ENCODE measurements at places on chromosomes 7 and 10. TPM values are rescaled to one million over a fixed set of nuclear protein-coding genes. Genes with fewer than 3 reads are reported as not detected.

UNC5B gene
- total RNA-seq: 1.8 TPM

POR gene
- total RNA-seq: 741 TPM

CHRM2 gene
- total RNA-seq: 0.96 TPM

DNA sequence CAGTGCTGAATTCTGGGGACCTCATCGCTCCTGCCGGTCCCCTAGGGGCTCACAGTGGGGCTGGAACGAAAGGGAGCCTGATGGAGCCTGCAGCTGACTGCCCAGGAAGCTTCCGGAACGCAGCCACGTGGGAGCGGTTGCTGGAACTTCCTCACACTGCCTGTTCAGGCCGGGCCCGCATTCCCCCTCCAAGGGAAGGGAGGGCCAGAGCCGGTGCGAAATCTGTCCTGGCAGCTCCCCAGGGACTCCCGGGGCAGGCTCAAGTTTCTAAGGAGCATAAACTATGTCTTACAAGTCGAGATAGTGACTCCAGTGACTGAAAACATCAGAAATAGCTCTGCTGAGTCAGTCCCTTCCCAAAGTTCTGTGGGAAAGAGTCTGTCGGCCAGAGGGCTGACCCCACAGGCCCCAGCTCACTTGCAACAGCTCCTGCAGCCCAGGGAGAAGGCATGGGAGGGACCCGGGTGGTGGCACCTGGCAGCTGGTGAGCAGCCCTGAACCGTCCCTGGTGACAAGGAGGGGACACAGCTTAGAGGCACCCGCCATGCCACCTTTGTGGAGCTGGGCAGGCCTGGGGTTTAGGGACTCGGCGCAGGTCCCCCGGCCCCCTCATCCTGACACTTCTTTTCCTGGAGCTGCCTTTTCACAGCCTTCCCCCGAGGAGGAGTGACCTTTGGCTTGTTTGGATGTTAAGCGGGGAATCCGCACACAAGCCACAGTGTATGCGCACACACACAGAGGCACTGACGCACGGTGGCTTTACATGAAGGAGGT is 47.6 kb downstream of the PDGFA start:
- peak; percentile 67 for DNase-seq

DNA sequence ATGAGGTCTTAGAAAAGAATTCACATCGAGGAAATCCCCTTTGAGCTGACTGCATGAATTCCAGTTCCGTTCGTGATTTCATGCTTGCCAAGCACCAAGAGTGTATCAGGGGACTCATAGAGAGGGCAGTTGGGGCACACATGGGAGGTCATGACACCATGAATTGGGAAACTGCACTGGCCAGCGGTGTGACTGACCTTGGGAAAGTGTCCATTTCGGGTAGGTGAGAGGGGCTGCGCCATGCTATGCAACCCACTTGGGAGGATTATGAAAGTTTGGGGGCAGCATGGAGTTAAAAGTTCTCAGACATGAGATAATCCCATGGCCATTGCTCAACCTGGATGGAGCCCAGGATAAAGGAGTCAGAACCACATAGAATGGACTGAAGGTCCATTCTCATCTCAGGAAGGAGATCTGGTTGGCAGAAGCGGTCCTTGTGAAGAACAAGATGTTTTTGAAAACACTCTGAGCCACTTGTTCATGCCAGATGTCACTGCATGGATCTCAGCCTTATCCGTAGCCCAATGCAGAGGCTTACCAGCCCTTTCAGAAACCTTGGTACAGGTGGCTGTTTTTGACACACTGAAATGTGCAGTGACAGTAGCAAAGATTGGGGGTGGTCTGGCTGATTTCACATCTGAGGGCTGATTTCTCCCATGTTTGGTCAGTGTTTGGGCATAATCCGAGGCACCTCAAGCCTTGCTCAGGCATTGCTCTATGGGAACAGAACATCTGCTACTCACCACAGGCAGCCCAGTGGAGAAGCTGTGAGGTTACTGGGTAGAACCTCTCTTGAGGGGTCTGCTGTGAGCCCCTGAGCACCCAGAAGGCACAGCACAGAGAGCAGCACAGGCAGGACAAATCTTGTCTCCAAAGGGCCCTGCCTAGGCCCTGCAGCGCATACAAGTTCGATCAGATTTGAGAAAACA is 252.3 kb downstream of the CXCL12 start:
- no peak for DNase-seq

- DNase-seq: no peak
Observed at GRCh38 chr10:109820620-109821405, 102.5 kb downstream of the XPNPEP1 start.

GRCh38 chr7:127514499-127514898 is 70.9 kb downstream of the GCC1 start:
- no peak for DNase-seq

DNA sequence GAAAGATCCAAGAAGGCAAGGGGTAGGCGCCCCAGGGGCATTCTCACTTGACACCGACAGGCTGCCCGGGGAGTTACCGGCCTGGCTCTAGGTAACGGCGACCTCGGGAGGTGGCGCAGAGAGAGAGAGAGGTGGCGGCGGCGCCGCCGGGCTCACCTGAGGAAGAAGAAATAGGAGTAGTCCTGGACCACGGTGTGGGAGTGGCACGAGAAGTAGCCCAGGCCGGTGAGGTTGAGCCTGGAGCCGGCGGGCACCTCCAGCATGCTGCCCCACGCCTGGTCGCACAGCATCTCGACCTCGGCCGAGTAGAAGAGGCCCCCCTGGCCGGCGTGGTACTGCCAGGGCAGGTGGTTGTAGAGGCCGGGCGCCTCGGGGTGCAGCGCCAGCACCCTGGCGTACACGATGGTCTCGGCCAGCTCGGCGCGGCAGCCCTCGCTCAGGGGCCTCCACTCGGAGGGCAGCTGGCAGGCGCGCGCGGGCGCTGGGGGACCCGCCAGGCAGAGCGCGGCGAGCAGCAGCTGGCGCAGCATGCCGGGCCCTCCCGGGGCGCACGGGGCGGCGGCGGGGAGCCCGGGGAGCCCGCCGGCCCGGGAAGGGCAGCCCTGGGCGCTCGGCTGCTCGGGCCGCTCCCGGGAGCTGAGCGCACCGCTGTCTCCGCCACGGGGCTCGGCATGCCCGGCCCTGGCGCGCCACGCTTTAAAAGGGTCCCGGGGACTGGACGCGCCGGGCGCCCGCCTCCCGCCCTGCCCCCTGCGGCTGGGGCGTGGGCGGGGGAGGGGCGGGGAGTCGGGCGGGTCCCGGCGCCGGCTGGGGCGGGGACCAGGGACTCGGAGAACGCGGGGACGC is at the start of gene CCDC3:
TSS of gene CCDC3 (minus strand) at position 673 of the 846 bp plus-strand sequence. CDS start at position 530, 143 bp downstream.
- no peak for DNase-seq

DNA sequence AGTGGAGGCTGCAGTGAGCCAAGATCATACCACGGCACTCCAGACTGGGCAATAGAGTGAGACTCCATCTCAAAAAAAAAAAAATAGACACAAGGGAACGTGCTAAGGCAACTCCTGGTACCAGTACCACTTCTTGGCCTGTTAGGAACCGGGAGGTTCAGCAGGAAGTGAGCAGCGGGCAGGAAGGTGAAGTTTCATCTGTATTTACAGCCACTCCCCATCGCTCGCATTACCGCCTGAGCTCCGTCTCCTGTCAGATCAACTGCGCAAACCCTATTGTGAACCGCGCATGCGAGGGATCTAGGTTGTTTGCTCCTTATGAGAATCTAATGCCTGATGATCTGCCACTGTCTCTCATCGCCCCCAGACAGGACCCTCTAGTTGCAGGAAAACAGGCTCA is 69.9 kb upstream of the FOXK1 start:
- no peak for DNase-seq

GRCh38 chr10:78432583-78432982 is 398.9 kb downstream of the RPS24 start:
- no peak for DNase-seq

DNA sequence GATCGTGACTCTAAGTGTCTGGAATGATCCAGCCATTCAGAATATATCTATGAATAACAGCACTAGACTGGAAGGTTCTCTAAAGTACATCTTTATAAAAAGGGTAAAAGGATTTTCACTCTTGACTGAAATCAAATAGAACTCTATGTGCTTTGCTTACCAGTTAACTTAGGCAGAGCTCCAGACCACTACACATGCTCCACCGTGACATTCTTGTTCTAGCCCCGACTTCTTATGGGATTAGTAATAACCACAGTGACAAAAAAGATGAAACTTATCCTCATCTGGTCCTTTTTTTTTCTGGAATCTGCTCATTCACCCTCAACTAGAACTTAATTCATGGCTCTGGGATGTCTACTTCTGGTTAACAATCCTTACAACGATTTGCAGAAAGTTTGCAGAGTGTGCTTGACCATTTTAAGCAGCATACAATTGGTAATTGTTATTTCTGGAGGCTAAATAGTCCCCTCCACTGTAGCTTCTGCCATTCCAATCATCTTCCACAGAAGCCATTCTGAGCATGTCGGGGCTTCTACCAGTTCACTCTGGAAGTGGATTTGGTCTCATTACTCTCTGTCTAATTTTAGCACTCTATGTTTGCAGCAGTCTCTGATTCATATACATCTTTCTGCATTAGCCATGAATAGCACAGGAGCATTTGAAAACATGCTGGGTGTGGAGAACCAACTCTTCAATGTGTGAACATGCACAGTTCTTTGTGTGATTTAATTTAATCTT is 163.7 kb upstream of the CDC14C start:
- no peak for DNase-seq

DNA sequence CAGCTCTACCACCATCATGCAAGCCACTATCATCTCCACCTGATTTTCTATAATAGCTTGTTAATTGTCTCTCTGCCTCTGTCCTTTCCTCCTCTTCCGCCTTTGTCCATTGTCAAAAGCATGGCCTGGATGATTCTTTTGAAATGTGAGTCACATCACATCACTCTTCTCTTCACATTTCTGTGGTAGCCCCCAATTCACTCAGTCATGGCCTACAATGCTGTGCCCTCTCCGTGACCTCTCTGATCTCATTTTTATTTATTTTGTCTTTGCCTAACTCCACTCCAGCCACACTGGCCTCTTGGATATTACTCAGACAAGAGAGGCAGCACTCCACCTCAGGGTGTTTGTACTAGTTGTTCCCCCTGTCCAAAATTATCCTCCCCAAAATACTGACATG is 4.9 kb upstream of the ABCB4 start:
- no peak for DNase-seq

DNA sequence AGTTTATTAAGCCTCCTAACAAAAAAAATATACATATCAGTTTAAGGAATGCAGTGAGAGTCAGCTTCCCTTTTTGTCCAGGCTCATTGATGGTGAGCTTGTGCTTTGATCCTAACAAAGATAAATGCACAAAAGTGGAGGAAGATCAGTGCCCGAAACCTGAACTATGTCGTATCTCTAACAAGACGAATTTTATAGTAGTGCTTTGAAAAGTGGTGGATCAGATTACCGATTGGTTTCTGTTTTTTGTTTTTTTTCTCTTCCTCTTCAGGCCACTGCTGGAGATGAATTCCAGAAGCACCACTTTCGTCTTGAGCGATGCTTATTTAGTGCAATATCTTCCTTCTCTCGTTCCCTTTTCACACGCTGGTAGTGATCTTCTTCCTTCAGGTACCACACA is 72.8 kb downstream of the RHOBTB1 start:
- no peak for DNase-seq

DNA sequence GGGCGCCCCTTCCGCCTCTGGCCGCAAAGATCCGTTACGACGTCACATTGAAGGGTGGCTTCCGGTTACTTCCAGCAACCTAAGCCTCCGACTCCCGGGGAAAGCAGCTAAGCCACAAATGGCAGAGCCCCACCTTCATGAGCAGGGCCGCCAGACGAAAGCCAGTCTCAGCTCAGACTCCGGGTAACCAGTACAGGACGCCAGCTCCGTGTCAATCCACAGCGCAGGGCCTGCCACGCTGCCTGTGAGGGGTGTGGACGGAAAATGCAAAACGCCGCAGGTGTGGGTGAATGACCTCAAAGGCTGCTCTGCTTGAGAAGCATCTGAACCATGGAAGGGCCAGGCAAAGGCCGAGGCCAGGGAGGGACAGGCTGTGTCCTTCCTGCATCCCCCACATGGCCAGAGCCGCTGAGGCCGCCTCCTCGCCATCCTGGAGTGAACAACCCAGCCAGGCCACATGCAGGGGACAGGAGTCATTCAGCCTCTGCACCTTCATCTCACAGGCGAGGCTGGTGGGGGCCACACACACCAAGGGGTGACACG is 53.5 kb upstream of the PPP2R2D start:
- DNase-seq: peak; percentile 34

DNA sequence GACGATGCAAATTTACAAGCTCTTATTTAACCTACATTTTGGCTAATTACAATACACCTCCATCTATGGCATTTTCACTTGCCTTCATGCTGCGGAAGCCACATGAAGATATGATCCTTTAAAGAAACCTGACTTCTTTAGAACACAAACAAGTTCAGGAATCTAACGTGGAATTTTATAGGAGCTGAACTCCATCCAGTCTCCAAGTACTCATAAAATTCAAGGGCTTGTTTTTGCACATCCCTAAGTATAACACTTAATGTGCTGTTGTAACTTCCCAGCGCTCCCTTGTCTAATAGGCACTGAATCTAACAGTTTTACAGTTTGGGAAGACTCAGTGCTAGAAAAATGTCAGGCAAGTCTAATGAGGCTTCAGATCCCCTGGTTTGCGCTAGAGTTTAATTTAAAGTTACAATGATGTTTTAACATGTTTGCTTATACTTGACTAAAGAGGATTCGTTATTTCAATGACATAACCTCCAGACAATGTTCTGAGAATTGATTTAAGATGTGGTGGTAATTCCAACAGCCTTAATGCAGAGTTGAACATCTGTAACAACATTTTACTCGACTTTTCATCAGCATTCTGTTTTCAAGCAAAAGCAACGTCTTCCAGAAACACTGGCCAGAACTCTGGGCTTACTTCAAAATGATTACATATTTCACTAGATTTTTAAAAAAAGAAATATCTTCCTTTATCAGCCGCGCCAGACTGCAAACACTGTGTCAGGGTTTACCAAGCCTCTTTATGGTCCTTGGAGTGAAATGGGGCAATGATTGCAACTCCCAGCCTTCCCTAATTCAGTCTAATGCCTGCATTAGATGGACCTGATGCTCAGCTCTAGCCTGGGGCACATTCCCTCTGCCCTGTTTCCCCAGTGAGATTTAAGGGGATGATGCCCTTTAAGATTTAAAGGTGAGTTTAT is 664.3 kb downstream of the KCNMA1 start:
- no peak for DNase-seq

- no peak for DNase-seq
Observed at GRCh38 chr7:47866120-47866519, 82.1 kb downstream of the PKD1L1 start.

- DNase-seq: no peak
Observed at GRCh38 chr7:24325708-24326107, 41.7 kb downstream of the NPY start.

GRCh38 chr10:77409697-77410471 is 227.7 kb downstream of the KCNMA1 start:
- no peak for DNase-seq

Measured in left lobe of liver (tissue), 2 donors.